Posterior vena cava (tissue), 2 donors: ENCODE measurements at places on chromosomes 1 and 21. TPM values are rescaled to one million over a fixed set of nuclear protein-coding genes. Genes with fewer than 3 reads are reported as not detected.

DNA sequence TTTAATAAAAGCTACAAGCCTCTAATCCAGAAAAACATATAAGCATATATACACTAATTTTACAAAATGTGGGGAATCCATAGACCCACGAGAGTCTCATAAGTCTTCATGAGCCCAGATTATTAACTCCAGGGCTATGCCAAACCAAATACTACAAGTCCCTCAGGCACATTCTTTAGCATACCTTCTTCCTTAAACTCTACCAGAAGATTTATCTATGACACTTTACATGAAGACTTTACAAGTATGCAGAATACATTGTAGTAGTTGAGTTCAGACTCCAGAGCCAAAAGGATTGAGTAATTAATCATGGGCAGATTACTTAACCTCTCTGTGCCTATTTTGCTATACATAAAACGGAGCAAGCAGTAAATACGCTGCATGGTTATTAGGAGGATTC is 793.7 kb upstream of the ADGRL2 start:
- DNase-seq = no peak

DNA sequence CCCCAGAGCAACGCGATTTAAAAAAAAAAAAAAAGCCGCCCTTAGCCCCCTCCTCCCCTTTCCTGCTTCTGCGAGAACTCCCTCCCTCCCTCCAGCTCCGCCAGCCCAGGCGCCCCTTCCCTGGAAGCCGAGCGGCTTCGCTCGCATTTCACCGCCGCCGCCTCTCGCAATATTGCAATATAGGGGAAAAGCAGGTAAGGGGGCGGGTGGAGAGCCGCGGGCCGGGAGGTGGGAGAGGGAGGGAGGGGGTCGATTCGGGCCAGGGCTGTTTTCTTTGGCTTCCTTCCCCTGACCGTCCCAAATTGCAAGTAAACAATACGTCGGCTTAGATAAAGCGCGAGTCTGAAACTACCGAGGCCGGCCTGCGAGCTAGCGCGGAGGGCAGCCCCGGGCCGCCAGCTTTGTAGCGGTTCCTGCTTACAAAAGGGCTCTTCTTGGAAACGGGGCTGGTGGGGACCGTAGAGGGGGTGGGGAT is 408 bp downstream of the LMO4 start:
- DNase-seq = peak; percentile 85

GRCh38 chr1:109567877-109568672 is 19.7 kb downstream of the GNAI3 start:
- no peak for DNase-seq

GRCh38 chr1:222921945-222922344 is 107.1 kb downstream of the DISP1 start:
- no peak for DNase-seq

- no peak for DNase-seq
Measured at GRCh38 chr1:203085528-203086406, at the start of gene MYOG. TSS of gene MYOG (minus strand) at chr1:203086012. CDS start at chr1:203085961, 51 bp downstream.

GRCh38 chr1:8097077-8097799 is 71.1 kb upstream of the ERRFI1 start:
- DNase-seq = no peak

DNA sequence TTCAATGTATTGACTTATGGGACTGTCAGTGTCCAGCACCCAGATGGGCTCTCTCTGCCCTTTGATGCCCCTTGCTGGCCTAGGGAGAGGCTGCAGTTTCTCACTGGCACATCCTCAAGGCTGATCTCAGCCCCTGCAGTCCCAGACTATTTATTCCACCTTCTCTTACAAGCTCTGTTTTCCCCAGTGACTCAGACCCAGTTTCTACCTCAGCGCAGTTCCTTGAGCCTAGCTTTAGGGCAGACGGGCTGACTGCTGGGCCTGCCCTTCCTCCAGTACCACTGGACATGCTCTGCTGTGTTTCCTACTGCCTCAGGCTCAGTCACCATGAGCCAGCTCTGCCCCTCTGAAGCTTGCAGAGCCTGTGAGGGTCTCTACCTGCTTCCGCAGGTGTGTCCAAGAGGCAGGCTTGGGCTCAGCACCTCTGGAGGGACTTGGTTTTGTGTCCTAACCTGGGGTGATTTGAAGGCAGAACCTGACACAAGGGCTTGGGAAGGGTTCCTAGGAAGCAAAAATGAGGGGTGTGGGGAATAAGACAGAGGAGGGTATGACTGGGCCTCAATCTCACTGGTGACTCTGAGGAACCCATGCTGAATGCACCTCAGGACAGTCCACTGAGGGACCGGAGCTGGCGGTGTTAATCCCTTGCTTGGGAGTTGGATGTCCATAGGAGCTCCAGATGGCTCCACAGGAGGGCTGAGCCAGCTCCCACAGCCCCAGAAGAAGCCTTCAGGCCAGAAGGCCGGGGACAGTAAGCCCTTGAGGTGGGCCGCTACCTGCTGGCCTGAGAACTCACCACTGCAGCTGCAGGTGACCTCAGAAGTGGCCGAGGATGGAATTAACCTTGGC is 689.9 kb downstream of the MATN1 start:
- no peak for DNase-seq

- DNase-seq = no peak
Measured at GRCh38 chr1:162172311-162173102, 103.0 kb downstream of the NOS1AP start.

GRCh38 chr1:160009081-160009480 is 22.7 kb downstream of the PIGM start:
- DNase-seq = no peak

DNA sequence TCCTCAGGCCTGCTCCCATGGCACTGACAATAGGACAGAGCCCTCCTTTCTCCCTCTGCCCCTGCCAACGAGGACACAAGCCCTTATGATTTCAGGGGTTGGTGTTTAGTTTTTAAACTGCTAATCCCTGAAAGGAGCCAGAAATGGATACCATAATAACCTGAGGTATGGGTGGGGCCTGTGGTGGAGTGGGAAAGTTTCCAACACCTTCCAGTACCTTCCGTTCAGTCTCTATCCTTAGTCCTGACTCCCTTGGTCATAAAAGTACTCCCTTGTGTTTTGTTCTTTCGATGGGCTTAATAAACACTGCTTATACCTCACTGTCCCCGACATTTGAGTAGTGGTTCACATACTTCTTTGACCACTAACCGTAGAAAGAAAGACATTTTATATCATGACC is 141.8 kb upstream of the MAGI3 start:
- no peak for DNase-seq

GRCh38 chr1:92065042-92065441 is 10.2 kb downstream of the SETSIP start:
- no peak for DNase-seq

DNA sequence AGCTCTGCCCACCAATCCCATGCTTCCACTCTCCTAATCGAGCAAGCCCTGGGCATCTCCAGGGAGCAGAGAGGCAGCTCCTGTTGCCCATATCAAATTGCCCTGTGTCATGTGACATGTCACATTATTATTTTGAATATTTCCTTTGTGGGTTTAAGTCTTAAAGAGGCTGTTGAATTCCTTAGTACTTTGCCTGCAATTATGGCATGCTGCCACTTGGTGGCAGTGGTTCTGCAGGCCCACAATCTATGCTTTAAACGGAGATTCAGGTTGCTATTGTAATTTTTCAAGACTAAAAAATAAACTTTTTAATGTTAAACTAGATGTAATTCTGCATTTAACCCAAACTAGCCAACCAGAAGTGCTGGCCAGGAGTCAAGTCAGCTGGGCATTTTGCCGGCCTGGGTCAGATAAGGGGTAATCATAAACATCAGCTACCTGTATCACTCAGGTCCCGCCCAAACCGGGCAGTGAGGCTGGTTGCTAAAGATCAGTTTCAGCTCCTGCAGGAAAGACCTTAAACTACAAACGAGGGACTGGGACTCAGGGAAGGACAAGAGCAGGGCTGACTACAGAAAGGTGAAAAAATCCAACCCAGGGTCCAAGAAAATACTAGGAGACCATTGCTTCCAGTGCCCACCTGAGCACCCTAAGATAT is 37.3 kb upstream of the ARHGEF16 start:
- no peak for DNase-seq

DHDDS gene
- 45.2 TPM for total RNA-seq

DNA sequence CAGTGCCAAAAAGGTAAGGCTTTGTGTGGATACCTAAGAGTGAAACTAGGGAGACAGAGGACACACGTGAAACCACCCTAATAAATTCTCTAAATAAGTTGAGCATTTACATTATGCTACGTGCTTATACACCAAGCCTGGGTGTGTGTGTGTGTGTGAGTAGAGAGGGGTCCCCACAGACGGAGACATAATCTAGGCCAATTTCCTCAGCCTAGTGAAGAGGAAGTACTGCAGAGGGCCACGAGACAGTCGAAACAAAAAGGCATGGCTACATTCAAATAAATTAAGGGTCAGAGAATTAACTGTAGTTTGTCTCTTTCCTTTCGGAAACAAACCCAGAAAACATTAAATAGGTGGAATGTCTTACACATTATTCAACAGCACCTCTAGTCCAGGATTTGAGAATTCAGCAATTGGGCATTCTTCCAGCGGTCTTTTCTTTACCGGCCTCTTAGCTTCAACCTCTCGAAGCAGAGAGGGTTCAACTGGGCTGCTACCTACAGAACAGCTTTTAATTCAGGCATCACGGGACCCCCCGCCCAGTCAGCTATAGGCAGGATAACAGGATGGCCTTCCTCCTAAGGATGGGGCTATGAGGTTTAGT is 75.0 kb downstream of the DESI2 start:
- DNase-seq = no peak

GRCh38 chr1:109904105-109904817 is 6.4 kb upstream of the CSF1 start:
- peak; percentile 60 for DNase-seq

- DNase-seq = no peak
Measured at GRCh38 chr1:47569681-47570470, 132.0 kb downstream of the FOXD2 start.

STMN1 gene
- total RNA-seq = 24.8 TPM

CD55 gene
- total RNA-seq = 52.7 TPM

PGBD5 gene
- 0.56 TPM for total RNA-seq

CTSS gene
- total RNA-seq = 89.2 TPM

GRCh38 chr1:183783342-183783741 is 21.6 kb upstream of the RGL1 start:
- no peak for DNase-seq

KCNA3 gene
- total RNA-seq = 0.60 TPM

GRCh38 chr1:26360807-26361604 is 7.1 kb upstream of the CRYBG2 start:
- no peak for DNase-seq

OR2T11 gene
- total RNA-seq = not detected

DNA sequence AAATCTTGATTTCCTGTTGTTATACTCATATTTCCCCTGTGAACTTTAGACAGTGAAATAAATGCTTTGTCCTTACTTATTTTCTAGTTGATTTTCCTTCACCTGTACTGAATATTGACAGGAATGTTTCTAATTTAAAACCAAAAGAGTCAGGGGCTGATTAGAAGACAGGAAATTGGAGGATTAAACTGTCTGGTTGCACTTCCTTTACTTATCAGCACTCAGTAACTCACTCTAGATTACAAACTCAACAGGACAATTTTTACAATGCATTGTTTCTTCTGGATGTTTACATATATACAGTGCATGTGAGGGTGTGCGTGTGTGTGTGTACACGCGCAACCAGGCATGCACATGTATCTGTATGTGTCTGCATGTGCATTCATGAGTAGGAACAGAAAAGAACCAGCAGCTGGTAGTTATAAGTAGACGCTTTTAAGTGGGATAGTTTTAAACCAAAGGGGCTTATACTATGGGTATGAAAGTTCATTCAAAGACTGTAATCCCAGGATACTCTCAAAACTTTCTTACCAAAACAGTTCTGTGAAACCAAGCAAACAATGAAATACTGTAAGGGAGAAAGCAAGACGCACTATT is 212.0 kb upstream of the NFIA start:
- DNase-seq = no peak

GRCh38 chr1:207873055-207873890 is 37.7 kb downstream of the CD34 start:
- no peak for DNase-seq

- DNase-seq = no peak
Measured at GRCh38 chr21:44989537-44989886, 49.7 kb downstream of the SLX9 start.

GRCh38 chr21:28133116-28133515 is 859.6 kb downstream of the LTN1 start:
- DNase-seq = no peak

LIX1L gene
- total RNA-seq = 45.8 TPM

LYPD8 gene
- total RNA-seq = not detected

DNA sequence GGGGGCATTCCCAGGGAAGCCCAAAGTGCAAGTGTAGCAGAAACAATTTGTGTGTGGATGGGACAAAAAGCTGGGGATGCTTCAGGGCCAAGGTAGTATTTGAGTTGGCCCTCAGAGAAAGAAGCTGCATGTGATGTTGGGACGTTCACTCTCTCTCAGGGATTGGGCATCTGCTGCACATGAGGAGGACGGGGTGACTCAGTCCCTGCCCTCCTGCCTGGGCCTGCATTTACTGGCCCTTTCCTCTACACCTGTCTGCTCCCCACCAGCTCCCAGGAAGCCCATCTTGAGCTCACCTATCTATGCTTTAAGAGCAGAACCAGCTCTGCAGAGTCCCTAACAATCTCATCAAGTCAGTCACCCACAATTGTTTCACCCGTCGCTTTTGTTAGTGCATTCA is 23.5 kb upstream of the MPZL1 start:
- DNase-seq = no peak

GRCh38 chr1:175887521-175887920 is 144.1 kb upstream of the TNR start:
- no peak for DNase-seq

- no peak for DNase-seq
Measured at GRCh38 chr1:21239221-21239620, 51.0 kb downstream of the ECE1 start.

DNA sequence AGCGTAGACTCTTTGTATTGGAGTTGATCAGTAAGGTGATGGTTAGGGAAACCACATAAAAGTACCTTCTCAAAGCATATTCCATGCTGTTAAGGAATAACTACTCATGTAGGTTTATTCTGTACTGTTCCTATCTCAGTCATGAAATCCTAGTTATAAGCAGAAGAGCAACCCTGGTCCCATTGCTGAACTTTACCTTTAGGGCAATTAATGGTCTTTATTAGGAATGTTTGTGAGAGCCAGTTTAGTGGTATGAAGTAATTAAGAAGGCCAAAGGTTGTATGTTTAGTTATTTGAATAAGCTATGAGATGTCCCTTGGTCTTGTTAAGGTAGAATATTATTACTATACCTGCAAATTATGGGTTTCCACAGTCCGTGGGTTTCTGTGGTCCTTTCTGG is 44.0 kb downstream of the ACP6 start:
- no peak for DNase-seq
